ENCODE measurements at places on chromosomes 7 and 10.

- no peak for DNase-seq
Observed at GRCh38 chr10:110758898-110759297, 112.8 kb upstream of the PDCD4 start.

DNA sequence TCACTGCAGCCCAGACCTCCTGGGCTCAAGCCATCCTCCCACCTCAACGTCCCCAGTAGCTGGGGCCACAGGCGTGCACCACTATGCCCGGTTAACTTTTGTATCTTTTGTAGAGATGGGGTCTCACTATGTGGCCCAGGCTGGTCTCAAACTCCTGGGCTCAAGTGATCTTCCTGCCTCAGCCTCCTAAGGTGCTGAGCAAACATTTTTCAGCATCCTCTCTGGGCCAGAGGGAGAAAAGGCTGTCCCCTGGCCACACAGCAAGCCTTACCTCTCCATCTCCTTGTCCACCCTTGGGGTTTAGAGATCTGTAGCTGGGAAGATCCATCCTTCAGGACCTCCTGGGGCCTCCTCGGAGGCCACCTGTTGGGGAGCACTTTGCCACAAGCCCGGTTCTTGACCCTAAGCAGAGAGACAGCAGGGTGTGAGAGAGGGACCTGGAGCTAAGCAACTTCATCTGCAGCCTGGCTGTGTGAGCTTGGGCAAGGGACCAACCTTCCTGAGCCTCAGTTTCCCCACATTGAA lies 85.8 kb downstream of the MYL10 start:
- DNase-seq, result no peak

- no peak for DNase-seq
Observed at GRCh38 chr7:32042900-32043299, 27.3 kb downstream of the PDE1C start.

DNA sequence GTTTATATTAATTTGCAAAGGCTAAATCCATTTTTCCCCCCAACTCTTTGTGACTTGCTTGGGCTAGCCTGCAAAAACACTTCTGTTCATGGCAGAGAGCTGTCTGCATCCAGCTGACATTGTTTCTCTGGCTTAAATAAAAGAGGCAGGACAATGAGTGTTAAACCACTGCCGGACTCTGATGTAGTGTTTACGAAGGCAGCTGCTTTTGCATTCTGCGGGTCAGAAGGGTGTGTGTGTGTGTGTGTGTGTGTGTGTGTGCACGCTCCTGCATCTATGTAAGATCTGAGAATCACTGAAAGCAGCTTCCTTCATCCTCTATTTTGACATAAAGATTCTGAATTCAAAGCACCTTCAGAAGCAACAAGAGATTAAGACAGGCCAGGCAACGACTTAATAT lies 28.3 kb downstream of the NRP1 start:
- no peak for DNase-seq

DNA sequence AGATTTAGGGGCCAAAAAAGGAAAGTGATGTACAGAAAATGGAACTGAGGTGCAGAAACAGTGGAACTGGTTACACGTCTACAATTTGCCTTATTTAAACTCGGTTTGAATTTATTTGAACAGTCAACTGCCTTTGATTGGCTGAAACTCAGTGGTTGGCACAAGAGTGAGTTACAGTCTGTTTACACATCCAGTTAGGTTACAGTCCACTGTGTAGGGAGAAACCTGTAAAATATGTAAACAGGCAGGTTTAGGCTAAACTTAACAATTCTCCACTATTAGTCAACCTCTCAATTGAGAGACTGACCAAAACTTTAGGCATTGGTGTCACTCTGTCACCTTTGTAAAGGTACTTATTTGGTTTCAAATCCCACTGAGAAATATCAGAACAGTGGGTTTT lies 40.3 kb upstream of the RELN start:
- DNase-seq, result no peak

GRCh38 chr7:44935583-44935982 lies 43.2 kb downstream of the MYO1G start:
- DNase-seq, result no peak

- no peak for DNase-seq
Observed at GRCh38 chr10:9015005-9015404, 960.5 kb downstream of the GATA3 start.

DNA sequence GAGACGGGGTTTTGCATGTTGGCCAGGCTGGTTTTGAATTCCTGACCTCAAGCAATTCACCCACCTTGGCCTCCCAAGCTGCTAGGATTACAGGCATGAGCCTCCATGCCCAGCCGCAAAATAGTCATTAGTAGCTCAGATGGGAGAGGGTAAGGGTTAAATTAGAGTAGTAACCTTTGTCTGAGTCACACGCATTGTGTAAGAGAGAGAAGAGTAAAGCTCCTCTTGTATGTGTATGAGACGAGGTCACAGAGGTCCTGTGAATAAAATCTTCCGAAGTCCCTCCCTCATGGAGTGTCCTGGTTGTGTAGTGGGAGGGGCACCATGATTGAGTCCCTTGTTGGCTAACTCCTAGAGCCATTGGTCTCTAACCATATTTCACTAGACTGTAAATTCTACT lies 85.2 kb upstream of the CDC14C start:
- DNase-seq, result no peak

- DNase-seq, result no peak
Observed at GRCh38 chr10:61163403-61163802, 219.4 kb upstream of the RHOBTB1 start.

- no peak for DNase-seq
Observed at GRCh38 chr7:144568233-144568632, 164.7 kb upstream of the NOBOX start.

- DNase-seq, result no peak
Observed at GRCh38 chr7:55018361-55019190, at the start of gene EGFR. TSS of gene EGFR (plus strand) at chr7:55019017. CDS start at chr7:55019278, 261 bp downstream.

GRCh38 chr7:67100956-67101361 lies 104.3 kb downstream of the TYW1 start:
- no peak for DNase-seq

GRCh38 chr7:15554744-15555143 lies 7.1 kb downstream of the AGMO start:
- no peak for DNase-seq

DNA sequence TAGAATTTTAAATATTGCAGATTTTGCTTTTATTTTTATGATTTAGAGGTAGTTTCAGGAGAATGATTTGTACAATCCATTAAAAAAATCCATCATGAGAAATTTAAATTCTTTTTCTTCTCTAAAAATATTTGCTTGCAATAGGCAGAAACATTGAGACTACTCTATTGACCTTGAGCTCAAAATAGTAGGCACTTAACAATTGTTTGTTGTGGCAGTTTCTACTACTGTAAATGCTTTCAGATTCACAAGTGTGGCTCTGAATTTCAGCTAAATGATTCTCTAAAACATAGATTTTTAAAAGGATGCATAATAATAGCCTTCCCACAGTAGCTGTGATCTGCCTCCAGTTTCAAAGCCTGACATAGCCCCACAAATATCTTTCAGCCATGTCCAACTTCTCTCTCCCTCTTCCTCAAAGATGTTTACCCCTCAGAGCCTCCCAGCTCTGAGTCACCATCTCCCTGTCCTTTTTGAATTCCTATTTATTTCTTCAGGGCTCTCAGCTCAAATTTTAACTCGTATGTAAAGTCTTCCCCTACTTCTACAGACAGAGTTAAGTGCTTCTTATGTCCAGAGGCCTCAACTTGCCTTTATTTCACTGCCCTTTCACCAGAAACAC lies 160.5 kb downstream of the AOAH start:
- no peak for DNase-seq

GRCh38 chr7:41586931-41587640 lies 115.8 kb downstream of the INHBA start:
- DNase-seq, result no peak

- no peak for DNase-seq
Observed at GRCh38 chr10:121822180-121822579, 105.7 kb downstream of the ATE1 start.

Data from activated CD4-positive, alpha-beta T cell treated with anti-CD3 and anti-CD28 coated beads, Interleukin-2, amount 10 ng/mL, durations not matched to agents 24 days and 14 days (primary cell).